ENCODE measurements at places on chromosomes 16 and 17.

DNA sequence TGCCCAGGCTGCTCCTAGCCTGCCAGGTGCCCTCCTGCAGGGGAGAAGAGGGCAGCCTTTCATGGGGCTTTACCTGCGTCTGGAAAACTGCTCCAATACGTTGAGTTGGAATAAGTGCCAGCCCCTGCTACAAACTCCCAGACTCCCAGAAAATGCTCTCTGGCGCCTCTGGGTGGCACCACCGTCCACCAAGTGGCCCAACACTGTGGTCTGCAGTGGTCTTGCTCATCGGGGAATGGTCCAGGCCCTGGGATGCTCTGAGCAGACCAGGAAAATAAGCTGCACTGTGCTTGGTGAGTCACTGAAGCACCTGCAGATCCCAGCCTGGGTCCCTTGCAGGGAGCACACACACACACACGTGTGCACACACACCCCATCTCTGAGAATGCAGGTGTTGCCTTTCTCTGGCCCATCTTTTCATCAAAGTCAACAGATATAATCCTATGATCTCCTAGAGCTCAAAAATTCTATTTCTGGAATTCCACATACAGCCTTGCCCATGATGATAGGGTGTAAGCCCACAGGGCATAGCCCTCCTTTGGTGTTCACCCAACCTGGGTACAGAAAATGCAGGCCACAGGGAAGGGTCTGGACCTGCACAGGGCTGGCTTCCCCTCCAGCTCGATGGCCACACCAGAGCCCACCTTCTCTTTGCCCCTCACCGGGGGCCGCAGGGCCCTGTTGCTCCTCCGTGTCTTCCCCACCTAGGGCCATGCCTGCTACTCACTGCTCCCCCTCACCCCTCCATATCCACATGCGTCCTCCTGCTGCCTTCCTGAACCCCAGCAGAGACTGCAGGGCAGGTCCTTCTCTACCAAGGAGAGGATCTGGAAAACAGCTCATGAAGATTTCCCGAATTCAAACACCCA lies 20.5 kb downstream of the CDIP1 start:
- no peak for DNase-seq

DNA sequence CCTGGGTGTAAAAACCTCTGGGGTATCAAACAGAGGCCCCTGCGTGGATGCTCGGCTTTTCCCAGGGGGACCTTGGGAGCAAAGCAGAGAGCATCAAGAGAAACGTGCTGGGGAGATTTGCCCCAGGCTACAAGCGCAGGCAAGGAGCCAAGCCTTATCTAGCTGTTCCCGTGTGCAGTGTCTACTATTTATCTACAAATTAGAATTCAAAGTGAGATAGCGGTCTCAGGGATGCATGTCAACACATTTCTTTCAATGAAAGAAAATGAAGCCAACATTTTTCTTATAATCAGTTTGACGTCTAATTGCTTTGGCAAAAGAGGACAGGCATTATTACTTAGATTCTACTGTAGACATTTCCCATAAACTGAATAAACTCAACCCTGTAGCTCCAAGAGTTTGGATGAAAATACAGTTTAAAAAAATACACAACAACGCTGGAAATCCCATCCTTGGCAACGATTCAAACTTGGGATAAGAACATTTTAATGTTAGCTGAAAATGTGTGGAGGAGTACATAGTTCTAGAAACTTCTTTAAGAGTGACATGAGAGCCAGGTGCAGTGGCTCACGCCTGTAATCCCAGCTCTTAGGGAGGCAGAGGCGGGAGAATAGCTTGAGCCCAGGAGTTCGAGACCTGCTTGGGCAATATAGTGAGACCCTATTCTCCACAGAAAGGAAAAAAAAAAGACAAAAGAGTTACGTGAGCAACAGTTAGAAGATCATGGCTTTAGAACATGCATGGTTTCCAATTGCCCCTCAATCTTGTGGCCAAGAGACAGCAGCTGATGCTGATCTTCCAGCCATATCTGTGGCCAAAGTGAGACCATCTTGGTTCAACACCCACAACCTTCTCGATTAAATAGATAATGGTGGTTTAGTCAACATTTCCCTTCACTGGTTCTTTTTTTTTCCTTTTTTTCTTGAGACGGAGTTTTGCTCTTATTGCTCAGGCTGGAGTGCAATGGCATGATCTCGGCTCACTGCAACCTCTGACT lies 7.2 kb downstream of the SPNS3 start:
- DNase-seq = peak; percentile 16

- DNase-seq = no peak
Measured at GRCh38 chr17:19482576-19482975, 51.1 kb upstream of the SLC47A1 start.

DNA sequence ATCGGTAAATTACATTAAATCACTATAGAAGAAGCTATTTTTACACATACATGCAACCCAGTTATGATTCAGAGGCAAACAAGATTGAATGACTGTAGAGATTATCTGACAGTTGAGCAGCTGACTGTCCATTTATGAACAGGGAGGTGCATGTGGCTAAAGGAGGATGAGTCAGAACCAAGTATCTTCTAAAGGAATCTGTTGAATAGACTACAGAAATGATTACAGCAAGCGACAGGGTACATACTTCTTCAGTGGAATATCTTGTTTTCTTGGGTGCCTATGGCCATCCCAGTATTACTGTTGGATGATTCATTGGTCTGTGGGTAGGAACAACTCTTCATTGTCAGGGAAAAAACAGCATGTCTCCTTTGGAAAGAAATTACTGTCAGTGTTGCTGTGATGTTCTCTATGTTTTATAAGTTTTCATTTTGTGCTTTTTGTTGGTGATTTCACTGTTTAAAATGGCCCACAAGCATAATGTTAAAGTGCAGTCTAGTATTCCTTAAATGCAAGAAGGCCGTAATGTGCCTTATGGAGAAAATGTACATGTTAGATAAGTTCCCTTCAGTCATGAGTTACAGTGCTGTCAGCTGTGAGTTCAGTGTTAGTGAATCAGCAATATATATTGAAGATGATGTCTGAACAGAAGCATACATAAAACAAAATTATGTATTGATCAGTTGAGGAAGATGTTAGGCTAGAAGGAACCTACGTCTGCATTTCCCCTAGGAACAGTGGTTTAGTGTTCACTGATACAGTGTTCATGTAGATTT lies 27.0 kb downstream of the CBFB start:
- no peak for DNase-seq

GRCh38 chr17:6546069-6546718 lies 10.2 kb downstream of the PITPNM3 start:
- DNase-seq = no peak

- DNase-seq = no peak
Measured at GRCh38 chr16:67212766-67213165, 13.8 kb downstream of the ELMO3 start.

DNA sequence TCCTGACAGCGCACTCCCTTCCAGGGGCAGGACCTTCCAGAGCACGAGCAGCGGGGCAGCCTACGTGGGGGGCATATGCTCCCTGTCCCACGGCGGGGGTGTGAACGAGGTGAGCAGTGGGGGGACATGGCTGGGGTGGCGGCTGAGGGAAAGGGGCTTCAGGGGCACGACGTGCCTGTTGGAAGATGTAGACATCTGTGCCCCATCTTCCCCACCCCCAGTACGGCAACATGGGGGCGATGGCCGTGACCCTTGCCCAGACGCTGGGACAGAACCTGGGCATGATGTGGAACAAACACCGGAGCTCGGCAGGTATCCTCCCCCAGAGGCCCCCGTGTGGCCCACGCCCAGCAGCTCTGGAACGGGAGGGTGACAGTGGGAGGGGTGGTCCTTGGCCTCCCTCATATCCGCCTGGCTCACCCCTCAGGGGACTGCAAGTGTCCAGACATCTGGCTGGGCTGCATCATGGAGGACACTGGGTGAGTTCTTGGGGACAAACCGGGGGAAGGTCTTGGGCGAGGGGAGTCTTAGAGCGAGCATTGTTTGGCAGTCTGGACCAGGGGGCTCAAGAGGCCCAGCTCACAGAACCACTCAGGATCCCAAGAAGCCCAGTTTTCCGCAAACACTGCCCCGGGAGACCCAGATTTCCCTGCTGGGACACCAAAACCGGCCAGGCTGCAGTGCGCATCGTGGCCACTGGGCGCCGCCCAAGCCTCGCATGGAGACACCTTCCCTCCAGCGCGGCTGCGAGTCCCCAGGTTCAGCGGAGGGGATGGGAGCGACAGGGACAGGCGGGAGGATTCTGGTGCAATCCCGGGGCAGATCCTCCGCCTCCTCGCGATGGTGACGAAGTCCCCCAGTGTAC lies 15.7 kb downstream of the ADAM11 start:
- DNase-seq = peak; percentile 51

DNA sequence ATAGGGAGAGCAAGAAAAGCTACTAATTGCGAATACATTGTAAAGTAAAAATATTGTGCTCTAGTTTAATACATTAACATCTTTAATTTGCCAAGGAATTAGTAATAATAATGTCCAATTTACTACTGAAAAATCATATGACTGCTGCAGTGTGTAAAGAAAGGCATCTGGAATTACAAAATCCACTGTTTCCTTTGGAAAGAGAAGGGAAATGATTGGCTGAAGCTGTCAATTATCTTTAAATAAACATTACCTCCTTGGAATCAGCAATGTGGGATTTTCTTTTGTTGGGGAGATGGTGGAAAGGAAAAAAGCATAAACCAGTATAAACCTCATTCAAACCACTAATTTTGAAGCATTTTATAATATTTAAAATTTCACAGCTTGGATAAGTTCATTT lies 276.0 kb downstream of the MAP2K6 start:
- DNase-seq = no peak

GRCh38 chr16:54926166-54926838 lies 4.4 kb upstream of the IRX5 start:
- DNase-seq = no peak

DNA sequence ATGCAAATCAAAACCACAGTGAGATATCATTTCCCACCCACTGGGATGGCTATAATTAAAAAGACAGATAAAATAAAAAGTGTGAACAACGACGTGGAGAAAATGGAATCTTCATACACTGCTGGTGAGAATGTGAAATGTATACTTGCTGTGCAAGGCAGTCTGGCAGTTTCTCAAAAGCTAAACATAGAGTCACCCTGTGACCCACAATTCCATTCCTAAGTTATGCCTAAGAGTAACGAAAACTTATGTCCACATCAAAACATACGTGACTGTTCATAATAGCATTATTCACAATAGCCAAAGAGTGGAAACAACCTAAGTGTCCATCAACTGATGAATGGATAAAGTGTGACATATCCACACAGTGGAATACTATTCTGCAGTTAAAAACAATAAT lies 38.1 kb upstream of the VPS4A start:
- DNase-seq = no peak

GRCh38 chr17:5437721-5438317 lies 1.1 kb downstream of the C1QBP start:
- no peak for DNase-seq

DNA sequence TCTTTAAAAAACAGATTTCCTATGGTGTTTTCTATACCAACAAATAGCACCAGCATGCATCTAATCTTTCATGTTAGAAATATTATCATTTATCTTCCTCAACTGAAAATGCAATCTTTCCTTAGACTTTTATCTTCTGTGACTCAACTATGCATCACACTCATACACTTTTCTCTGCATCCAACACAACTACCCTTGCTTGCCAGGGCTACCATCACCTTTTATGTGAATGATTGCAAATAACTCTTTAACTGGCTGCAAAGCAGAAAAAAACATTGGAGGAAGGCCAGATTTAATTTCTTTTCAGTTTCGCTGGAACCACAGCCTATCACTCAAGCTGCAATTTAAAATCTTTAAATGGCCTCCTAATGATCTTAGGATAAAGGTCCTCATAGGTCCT lies 212.9 kb downstream of the CDH8 start:
- no peak for DNase-seq

GRCh38 chr17:35342276-35342675 lies 31.1 kb downstream of the SLFN11 start:
- no peak for DNase-seq

GRCh38 chr16:85136702-85137322 lies 24.5 kb upstream of the CIBAR2 start:
- no peak for DNase-seq

GRCh38 chr16:51556694-51557340 lies 405.7 kb upstream of the SALL1 start:
- DNase-seq = no peak

Data from left renal pelvis (tissue), 4 donors.